ENCODE measurements at places on chromosomes 12 and 14.

GRCh38 chr12:45276154-45276755, 60.4 kb downstream of the ANO6 start:
- no peak for DNase-seq

DNA sequence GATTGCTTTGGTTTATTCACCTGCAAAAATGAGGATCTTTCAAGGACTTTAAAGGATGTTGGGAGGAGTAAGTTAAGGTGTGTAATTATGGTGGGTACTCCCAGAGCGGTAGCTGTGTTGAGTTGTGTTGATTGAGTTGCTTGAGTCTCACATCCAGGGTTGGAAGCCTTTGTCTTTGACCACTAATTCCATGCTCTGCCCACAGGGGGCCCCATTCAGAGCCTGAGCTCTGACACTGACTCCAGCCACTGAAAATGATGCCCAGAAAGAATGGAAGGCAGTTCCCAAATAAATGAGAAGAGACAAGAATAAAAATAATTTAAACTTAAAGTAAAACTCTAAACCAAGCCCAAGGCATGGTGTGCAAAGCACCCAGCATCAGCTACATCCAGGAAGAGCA, 237.4 kb upstream of the PWP1 start:
- no peak for DNase-seq

GRCh38 chr14:67705211-67705610, 3.5 kb downstream of the RDH12 start:
- DNase-seq: no peak

- no peak for DNase-seq
Observed at GRCh38 chr14:60357551-60358149, 108.6 kb downstream of the PPM1A start.

DNA sequence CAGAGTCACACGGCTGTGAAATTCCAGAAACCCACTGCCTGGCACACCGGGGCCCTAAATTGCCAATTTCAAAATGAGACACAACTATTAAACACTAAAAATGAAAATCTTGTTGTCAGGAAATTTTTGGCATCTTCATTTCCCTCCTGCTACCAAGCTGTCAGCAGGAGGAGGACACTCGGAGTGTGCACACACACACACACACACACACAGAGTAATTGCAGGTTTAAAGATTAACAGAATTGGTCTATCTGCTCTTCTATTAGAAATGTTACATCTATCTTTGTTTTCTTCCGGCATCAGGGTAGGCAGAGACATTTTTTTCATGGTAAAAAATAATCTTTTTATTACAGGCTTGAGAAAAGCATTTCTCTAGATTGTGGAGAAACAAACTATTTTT, 314.2 kb downstream of the EGLN3 start:
- no peak for DNase-seq

DNA sequence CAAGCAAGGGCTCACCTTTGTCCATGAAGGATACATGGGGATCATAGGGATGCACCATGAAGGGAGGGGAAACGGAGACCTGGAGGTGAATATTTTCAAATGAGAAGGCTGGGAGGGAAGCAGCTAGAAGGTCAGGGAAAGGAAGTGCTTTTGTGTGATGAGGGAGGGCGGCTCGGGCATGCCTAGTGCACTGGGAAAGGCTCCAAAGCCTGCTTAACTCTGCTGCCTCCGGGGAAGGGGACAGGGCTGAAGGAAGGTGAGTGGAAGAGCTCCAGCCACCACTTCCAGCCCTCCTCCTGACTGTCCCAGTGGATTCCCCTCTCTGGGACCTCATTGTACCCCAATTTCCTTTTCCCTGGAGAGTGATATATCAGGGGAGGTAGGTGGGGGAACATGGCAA, 149.4 kb upstream of the PRMT8 start:
- DNase-seq: no peak

DNA sequence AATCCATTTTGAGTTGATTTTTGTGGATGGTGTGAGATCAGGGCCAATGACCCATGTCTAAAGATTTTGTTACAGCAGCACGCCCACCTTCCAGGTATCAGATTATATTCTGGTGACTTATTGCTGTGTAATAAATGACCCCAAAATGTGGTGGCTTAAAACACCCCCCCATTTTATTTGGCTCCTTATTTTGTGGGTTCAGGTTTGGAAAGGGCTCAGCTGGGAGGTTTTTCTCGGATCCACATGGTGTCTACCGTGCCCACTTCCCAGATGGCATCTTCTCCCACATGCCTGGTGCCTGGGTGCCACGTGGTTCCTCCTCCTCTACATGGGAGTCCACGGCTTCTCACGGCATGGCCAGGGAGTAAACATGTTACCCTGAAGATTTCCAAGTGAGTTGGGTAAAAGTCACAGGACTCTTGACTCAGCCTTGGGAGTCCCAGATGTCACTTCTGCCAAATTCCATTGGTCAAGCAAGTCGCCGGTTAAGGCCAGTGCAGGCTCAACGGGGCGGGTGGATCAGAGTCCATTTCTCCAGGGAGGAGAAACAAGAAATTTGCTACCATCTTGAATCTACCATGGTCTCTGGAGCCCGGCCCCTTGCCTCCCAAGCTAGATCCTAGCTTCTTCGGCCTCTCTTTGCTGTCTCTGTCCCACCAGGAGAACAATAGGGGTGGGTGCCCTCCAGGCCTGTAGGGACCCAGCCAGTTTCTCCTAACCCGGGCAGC, 214.3 kb downstream of the KIF26A start:
- no peak for DNase-seq

GRCh38 chr12:117148642-117149041, 41.6 kb downstream of the FBXO21 start:
- no peak for DNase-seq

- DNase-seq: no peak
Observed at GRCh38 chr12:89103831-89104230, 248.5 kb downstream of the DUSP6 start.

DNA sequence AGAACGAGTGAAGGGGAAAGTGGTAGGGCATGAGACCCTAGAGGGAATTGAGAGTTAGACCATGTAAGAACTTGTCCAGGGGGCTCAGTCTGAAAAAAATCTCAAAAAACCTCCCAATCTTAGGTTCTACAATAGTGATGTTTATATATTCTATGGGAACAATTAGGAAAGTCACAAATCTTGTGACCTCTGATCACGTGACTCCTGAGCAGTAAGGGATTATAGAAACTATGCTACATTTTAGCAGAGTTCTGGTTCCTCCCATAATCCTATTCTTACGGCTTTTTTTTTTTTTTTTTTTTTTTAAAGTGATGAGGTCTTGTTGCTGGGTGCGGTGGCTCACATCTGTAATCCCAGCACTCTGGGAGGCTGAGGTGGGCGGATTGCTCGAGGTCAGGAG, 5.8 kb downstream of the ADCK1 start:
- DNase-seq: no peak

DNA sequence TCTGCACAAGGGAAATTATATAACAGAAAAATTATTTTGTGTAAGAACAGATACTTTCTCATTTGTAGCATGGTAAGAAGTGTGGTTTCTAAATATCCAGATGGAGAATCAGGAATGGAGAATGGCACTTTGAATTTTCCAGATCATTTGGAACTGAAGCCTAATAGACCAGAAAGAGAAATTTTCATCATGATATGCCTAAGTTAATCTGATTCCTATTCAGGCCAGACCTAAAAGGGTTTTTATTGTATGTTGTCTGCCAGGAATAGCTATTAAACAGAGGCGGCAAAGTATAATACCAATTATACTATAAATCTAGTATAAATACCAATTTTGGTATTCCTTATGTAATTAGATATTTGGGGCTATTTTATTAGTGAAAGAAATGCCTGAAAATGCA, 382.7 kb upstream of the FAR2 start:
- DNase-seq: no peak

Measured in astrocyte of the spinal cord (primary cell).